ENCODE measurements at places on chromosomes 1 and 21. TPM values are rescaled to one million over a fixed set of nuclear protein-coding genes. Genes with fewer than 3 reads are reported as not detected.

Gene DNAH14
- 29.8 TPM for total RNA-seq

Gene MPZ
- 8.7 TPM for total RNA-seq

Gene AK5
- 5.9 TPM for total RNA-seq

Gene C1orf53
- total RNA-seq, result 9.9 TPM

Gene FCGR1A
- 0.96 TPM for total RNA-seq

Gene NMNAT2
- total RNA-seq, result 65.7 TPM

Gene PAFAH2
- total RNA-seq, result 8.9 TPM

Gene CFHR4
- total RNA-seq, result not detected

Gene OTUD3
- total RNA-seq, result 10.4 TPM

Gene AGL
- total RNA-seq, result 14.9 TPM

Gene C21orf58
- 13.4 TPM for total RNA-seq

DNA sequence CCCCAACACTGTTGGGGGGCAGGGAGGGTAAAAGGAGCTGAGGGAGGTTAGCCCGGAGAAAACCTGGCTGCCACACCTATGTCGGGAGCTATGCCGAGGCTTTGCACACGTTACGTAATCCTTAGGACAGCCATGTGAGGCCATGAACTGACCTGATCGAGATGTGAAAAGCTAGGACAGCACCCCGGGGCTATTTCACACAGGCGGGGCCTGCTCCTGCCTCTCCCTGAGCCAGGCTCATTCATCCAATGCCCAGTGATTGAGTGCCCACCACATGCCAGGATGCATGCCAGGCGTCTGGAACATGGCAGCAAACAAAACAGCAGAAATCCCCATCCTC, 30.2 kb downstream of the LDLRAP1 start:
- ATAC-seq, result no peak

GRCh38 chr1:230153641-230154296, 86.7 kb downstream of the GALNT2 start:
- peak; percentile 86 for ATAC-seq

- ATAC-seq, result no peak
Observed at GRCh38 chr21:42425591-42425990, 21.9 kb downstream of the UBASH3A start.

DNA sequence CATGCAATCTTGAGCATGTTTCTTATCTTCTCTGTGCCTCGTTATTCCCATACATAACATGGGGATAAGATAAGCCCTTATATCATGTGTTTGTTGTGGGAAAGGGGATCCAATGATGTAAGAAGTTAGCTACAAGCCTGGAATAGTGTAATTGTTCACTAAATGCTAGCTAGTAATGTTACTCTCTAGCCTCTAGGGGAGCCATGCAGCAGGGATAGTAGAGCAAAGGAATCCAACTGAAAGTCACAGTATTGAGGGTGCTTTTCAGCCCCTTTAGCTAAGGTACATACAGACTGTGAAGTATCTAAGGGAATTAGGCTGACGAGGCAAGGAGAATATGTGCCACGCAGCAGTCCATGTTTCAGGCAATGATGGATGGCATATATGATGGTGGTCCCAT, 46.9 kb downstream of the IL23R start:
- no peak for ATAC-seq

GRCh38 chr21:39353295-39353694, 4.4 kb upstream of the HMGN1 start:
- ATAC-seq, result no peak

- no peak for ATAC-seq
Observed at GRCh38 chr1:106995970-106996369, 60.5 kb upstream of the PRMT6 start.

DNA sequence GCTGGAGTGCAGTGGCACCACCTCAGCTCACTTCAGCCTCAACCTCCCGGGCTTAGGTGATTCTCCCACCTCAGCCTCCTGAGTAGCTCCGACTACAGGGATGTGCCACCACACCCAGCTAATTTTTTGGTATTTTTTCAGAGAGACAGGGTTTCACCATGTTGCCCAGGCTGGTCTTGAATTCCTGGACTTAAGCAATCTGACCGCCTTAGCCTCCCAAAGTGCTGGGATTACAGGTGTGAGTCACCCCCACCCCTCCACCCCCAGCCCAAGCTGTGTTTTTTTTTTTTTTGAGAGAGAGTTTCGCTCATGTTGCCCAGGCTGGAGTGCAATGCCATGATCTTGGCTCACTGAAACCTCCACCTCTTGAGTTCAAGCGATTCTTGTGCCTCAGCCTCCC, 75.4 kb downstream of the NKAIN1 start:
- no peak for ATAC-seq

DNA sequence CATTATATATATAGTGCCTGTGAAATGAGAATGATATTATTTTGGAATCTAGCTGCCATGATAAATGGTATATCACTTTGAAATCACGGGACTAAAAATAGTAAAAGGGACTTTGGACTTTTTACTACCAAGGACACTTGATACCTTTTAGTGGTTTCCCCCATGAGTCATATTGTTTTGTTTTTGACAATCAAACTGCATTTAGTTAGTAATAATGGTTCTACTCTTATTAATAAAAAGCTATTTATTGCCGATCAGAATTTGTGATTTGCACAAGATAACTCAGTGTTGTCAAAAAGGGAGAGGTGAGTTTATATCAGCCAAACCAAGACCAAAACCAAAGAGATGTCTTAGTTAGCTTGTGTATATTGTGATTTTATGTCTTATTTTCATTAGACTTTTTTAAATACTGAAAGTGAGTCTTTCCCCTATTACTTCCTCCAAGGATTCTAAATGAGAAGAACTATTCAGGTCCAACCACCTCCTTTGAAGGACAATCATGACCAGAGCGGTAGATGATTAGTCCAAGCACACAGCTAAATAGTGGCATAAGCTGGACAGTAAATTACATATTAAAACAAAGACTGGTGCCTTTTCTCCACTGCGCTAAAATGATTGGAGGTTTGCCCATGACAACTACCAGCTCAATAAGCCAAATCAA, 281.7 kb upstream of the ESRRG start:
- no peak for ATAC-seq

Measured in motor neuron (in vitro differentiated cells).